ENCODE measurements at places on chromosomes 16 and 17. TPM values are rescaled to one million over a fixed set of nuclear protein-coding genes. Genes with fewer than 3 reads are reported as not detected.

DNA sequence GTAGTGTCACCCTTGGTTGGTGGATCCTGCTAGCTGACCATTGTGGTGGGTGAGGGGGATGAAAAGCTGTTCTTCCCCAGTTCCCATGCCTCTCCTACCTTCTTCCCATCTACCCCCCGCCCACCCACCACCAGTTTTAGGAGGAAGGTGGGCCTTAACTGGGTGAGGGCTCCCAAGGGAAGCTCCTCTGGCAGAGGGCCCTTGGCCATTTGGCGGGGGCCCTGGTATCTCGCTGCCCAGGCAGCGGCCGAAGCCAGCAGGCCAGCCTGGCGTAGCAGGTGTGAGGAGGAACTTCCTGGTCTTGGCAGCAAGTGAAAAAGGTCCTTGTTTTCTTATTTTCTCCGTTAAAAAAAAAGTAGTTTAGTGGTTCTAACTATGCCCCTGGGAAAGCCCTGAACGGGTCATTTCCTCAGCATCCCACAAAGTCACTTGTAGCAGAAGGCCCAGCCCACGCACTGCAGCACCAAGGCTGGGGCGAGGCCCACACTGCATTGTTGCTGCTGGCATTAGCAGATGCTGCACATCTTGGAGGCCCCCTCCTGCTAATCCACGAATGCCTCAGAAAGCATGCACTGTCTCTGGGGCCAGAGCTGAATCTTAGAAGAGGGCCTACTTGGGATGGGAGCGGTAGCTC, 72.5 kb downstream of the MPRIP start:
- no peak for DNase-seq

- DNase-seq, result no peak
Observed at GRCh38 chr17:40564883-40565768, at the start of gene CCR7. CCR7 (minus strand) TSS chr17:40565472; CDS start chr17:40565409, 63 bp downstream.

GRCh38 chr16:3047387-3047720, 993 bp downstream of the MMP25 start:
- DNase-seq, result no peak

DNA sequence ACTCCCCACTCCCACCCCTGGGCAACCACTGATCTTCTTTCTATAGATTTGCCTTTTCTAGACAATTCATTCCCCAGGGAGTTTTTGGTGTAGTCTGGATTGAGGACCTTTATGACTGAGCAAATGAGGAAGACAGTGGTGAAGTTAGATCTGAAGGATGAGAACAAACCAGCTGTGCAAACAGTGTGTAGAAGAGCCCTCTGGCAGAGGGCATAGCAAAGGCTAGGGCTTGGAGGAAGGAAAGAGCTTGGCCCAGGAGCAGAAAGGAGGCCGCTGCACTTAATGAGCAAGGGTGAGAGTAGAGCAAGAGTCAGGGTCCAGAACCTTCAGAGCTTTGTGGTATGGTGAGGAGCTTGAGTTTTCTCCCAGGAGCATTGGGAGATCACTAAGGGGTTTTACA, 352.7 kb downstream of the CA10 start:
- DNase-seq, result peak; percentile 31

DNA sequence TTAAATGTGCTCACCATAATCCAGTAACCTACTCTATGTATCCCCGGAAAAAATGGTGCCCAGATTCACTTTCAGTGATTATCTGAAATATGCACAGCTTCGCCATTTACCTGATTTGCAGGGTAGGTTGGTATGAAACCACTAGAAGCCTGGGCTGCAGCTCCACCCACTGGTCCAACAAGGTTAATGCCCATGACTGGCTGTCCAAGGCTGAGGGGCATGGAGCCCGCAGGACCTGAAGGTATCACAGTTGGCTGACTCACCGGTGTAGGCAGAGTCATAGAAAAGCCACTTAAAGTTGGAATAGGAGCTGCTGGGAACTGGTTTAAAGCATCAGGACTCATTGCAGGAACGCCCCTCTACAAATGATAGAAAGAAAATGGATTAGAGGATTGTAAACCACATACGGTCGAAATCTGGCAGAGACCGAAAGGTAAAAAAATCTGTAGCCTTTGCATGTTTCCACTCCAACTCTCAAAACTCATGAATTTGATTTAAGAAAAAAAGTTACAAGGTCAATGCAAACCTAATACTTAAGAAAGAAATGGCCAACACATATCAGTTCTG, 38.6 kb downstream of the SYNRG start:
- peak; percentile 16 for DNase-seq

- no peak for DNase-seq
Observed at GRCh38 chr16:56898847-56899246, 33.1 kb upstream of the HERPUD1 start.

- peak; percentile 63 for DNase-seq
Observed at GRCh38 chr17:41697122-41697962, 8.7 kb downstream of the EIF1 start.

GRCh38 chr17:35569405-35569804, 8.8 kb upstream of the SLFN14 start:
- DNase-seq, result no peak

- DNase-seq, result no peak
Observed at GRCh38 chr17:54945671-54946070, 22.8 kb downstream of the COX11 start.

DNA sequence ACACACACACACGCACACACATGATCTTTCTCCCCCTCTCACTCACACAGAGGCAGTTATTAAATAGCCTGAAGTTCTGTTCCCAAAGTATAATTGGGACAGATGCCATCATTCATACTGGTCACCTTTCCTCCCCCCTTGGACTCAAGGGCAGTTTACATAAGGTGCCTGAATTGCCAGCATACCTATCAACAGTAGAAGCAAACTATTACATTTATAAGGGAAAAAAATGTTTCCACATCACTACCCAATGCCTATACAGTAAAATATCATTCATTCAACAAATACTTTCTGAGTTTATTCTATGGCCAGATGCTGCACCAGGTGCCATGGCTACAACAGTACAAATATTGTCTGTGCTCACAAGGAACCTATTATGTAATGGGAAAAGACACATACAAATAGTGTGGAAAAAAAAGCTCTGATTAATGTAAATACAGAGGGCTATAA, 6.3 kb downstream of the CNTD1 start:
- peak; percentile 27 for DNase-seq

DNA sequence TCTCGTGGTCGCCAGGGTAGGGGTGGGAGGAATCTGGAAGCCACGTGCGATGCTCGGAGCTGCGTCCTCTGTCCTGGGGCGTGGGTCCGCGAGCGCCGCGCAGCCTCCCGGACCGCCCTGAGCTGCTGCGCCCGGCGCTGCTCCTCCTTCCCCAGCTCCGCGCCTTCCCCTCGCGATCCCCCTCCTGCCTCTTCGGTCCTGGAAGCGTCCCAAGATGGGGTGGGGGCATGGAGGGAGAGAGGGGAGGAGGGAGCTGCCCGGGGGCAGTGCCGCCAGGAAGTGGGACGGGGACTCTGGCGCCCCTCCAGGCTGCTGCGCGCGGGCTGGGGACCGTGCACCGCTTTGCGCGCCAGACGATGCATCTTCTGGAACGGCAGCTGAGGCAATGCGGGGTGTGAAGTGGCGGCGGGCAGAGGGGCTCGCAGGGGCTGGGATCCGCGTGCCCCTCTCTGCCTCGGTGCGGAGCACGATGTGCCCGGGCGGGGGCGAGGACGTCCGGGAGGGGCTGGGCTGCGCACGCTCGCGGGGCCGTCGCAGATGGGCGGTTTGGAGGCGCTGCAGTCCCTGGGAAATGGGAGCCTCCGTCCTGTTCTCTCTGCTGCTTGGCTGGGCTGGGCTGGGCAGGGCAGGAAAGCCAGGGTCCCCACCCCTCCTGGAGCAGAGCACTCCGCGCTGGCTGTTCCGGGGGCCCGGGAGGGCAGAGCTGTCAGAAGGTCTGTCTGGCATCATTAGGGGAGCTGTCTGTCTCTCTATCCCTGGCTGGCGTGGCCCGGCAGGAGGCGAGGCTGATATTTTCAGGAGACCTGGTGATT, 388.0 kb downstream of the SEC14L1 start:
- DNase-seq, result peak; percentile 38

DNA sequence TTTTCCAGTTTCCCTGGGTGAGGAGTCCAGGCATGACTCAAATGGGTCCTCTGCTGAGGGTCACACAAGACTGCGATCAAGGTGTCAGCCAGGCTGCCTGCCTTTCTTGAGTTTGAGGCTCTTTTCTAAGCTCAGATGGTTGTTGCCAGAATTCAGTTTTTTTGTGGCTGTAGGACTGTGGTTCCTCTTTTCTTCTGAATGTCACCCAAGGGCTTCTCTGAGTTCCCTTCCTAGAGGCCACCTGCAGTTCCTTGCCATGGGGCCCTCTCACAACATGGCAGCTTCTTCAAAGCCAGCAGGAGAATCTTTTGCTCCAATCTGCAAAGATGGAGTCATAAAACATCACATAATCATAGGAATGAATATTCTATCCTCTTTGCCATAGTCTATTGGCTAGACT, 17.5 kb downstream of the LIMD2 start:
- DNase-seq, result no peak

DNA sequence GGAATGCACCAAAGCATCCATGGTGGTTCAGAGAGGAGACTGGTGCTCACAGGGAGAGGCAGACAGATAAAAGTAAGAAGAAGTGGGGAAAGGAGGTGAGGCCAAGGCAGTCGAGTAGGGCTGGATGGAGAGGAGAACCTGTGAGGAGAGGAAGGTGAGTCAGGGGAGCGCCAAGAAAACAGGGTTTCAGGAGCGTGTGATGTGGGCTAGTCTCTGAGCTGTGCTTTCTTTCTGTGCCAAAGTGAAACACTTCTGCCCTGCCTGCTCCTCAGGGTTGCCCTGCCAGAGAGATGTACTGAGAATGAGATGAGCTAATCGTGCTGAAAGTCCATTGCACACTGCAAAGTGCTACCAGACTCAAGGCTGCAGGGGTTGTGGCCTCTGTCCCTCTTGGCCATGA, 310.7 kb upstream of the CCL2 start:
- DNase-seq, result no peak

DNA sequence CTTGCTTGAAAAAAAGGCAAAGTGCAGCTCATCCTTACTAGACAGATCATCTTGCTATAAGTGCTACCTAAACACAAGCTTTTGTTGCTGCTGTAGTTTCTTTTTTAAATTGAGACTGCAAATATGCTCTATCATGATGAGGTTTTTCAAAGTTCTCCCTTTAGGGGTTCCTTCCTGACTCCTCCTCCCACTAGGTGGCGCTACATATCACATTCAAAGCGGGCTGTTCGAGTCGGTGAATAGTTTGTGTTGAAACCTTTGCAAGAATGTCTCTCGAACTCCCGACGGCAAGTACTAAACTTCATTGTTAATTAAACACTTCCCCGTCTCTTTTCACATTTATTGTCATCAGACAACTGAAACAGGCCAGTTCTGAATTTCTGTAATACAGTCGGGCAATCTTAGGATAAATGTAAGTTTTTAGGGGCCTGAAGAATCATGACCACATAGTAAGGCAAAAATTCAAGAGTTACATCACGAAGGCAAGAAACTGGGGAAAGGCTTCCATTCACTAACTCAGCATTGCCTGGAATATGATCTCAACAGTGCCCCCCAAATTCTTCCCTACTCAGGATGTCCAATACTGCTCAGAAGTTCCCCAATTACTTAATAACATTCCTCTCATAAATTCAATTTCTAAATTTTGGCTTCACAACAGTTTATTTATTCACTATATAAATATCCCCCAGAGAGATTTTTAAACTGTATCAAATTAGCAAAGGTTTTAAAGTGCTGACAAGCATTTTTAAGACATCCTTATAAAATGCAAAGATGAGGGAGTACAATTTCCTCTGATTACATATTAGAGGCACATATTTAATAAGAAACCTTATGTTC, 6.7 kb downstream of the HS3ST3A1 start:
- DNase-seq, result peak; percentile 55

- no peak for DNase-seq
Observed at GRCh38 chr17:74413491-74413890, 18.4 kb upstream of the GPRC5C start.

- peak; percentile 82 for DNase-seq
Observed at GRCh38 chr17:3965118-3965800, 1.0 kb upstream of the ATP2A3 start.

- DNase-seq, result no peak
Observed at GRCh38 chr17:56708220-56708558, 114.7 kb downstream of the NOG start.

- DNase-seq, result no peak
Observed at GRCh38 chr17:38600906-38601305, 4.8 kb downstream of the SRCIN1 start.

- peak; percentile 19 for DNase-seq
Observed at GRCh38 chr17:2174014-2174413, 119.1 kb downstream of the HIC1 start.

- no peak for DNase-seq
Observed at GRCh38 chr17:9095390-9095789, 74.1 kb downstream of the NTN1 start.

DNA sequence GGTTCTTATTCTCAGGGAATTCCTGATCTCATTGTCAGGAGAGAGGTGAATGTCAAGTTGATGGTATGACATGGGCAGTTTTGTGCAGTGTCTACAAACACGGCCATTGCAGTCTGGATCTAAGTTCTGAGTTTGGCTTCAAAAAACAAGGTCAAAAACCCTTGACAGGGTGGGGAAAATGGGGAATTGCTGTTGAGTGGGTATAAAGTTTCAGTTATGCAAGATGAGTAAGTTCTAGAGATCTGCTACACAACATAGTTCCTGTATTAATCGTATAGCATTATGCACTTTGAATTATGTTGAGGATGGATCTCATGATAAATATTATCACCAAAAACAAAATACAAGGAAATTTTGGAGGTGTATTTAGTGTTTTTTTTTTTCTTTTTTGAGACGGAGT, 36.6 kb upstream of the CARMIL2 start:
- no peak for DNase-seq

DNA sequence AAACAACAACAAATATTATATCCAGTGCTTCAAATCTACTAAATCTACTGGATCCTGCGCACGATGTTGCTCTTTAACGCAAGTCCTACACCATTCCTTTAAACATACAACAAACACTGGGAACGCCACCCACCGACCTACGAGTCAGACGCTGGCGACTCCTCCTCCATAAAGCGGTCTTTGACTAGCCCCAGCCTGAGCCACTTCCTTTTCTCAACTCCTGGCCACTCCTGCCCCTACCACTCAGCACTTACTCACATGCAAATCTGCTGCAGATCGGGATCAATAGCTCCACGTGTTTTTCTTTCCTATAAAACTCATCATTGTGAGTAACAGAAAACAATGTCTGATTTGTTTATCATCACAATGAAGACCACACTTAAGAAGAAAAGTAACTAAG, 32.8 kb upstream of the MNT start:
- DNase-seq, result no peak

- no peak for DNase-seq
Observed at GRCh38 chr17:73432624-73433190, 120.9 kb upstream of the CDC42EP4 start.

GRCh38 chr17:72878975-72879660, 213.4 kb downstream of the SLC39A11 start:
- DNase-seq, result no peak

The IL21R gene
- total RNA-seq, result 0.79 TPM

The MMP2 gene
- 108 TPM for total RNA-seq

The PRAC2 gene
- total RNA-seq, result not detected

The TEKT5 gene
- total RNA-seq, result 0.17 TPM

The SNX20 gene
- 0.16 TPM for total RNA-seq

The DYNLRB2 gene
- total RNA-seq, result 2.0 TPM

The ANKFN1 gene
- total RNA-seq, result not detected

The MT2A gene
- 71.0 TPM for total RNA-seq

The OR4D1 gene
- not detected for total RNA-seq

The CDH13 gene
- total RNA-seq, result 0.16 TPM

The NOG gene
- not detected for total RNA-seq

The ZNF469 gene
- total RNA-seq, result 0.23 TPM

The SPNS3 gene
- total RNA-seq, result 0.89 TPM

The CYGB gene
- 15.7 TPM for total RNA-seq

The ADCY9 gene
- 17.9 TPM for total RNA-seq

The RAMP2 gene
- 8.8 TPM for total RNA-seq

The FGF11 gene
- 1.1 TPM for total RNA-seq

The E2F4 gene
- total RNA-seq, result 17.0 TPM

The SHISA9 gene
- 0.12 TPM for total RNA-seq

The JUP gene
- 37.2 TPM for total RNA-seq

Measured in pancreas (tissue), 10 donors.